ENCODE measurements at places on chromosomes 1 and 21.

DNA sequence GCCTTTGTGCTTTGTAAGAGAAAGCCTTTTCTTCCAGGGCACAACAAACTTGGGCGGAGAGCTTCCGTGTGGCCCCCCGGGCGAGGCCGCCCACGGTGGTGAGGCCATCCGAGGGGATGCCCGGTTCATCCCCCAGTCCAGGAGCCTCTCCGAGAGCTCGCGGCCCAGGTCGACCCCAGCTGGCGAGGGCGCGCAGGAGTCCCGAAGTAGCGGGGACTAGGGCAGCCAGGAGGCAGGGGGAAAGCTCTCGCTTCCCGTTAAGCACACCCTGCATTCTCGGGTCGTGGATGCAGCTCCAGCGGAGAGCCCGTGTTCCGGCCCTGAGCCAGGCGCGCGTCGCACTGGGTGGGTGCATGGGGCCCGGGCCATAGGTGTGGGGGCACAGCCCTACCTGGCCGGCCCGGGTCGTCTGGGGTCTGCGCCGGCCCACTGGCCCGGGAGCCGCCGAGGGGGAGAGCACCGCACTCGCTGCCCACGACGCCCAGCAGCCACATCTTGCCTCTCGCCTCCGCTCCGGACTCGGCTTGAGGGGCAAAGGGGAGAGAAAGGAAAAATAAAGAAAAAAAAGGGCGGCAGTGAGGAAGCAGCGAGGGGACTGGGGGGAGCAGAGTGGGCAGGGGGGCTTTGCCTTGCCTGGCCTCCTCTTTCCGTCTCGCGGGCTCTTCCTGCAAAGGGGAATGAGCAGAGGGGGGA, 1.8 kb downstream of the RNF220 start:
- no peak for DNase-seq

DNA sequence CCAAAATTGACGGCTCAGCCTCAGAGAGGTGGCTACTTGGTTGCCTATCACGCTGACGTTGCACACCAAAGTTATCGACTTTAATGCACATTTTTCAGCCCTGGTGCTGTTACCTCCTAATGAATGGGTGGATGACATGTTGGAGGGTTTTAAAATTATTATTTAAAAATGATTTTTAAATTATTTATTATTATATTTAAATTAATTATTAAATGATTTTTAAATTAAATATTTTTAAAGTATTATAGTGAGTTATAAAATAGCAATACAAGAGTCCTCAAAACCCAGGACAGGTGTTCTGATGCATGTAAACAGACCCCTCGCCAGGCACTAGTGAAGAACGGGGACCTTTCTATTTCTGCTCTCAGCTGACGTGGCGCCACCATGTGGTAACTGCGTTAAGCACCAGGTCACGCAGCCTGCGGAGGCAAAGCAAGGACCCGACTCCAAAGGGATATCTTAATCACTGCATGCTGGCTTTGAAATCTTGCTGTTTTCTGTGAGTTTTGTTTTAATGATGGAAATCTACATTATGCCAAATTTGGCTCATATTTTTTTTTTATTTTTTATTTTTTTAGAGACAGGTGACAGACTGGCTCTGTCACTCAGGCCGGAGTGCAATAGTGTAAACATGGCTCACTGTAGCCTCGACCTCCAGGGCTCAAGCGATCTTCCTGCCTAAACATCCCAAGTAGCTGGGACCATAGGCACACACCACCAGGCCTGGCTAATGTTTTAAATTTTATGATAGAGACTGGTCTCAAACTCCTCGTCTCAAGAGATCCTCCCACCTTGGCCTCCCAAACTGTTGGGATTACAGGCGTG, 22.6 kb downstream of the CASP9 start:
- DNase-seq = peak; percentile 45

- DNase-seq = no peak
Observed at GRCh38 chr1:214331827-214332423, 51.0 kb downstream of the SMYD2 start.

GRCh38 chr1:114298008-114298407, 144.3 kb upstream of the SYT6 start:
- no peak for DNase-seq

GRCh38 chr1:200653022-200653462, 16.7 kb downstream of the DDX59 start:
- DNase-seq = no peak

- DNase-seq = no peak
Observed at GRCh38 chr1:60636946-60637345, 445.4 kb upstream of the NFIA start.

GRCh38 chr1:172054172-172054571, 212.9 kb downstream of the DNM3 start:
- DNase-seq = no peak

- DNase-seq = no peak
Observed at GRCh38 chr21:42213082-42213774, 5.7 kb upstream of the ABCG1 start.

- DNase-seq = no peak
Observed at GRCh38 chr1:200925831-200926230, 31.1 kb downstream of the INAVA start.

DNA sequence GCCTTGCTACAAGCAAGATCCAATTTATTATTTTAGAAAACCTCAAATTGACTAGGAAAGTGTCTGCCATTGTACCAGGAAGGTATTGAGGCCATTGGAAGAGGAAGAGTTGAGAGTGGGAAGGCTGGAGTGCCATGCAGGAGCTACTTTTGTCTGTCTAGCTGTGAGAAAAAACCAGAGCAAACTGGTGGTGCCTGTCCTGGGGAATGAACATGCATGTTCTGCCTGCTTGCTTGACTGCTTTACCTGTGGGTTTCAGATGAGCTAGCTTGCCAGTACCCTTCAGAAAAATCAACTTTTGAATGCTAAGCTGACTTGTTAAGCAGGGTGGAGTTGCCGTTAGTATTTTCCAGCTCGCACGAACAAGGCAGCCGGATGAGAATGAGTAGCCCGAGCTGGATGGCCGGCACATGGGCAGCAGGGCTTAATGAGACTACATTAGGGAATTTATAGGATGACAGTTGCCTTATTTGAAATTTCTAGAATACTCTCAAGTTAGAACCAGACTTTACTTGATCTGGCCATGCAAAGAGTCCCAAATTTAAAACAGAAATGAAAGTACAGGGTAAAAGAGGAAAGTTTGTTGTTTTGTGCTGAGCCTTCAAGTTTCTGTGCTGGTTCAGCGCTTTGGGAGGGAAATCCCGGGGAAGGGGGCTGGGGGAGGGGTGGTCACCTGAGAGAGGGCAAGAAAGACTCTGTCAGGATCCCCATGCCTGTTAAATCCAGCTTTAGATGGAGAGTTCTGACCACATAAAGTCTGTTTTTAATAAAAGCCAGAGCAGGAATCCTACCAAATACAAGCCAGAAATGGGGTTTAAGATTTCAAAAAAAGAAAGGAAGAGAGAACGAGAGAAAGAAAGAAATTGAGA, 29.6 kb upstream of the C1orf105 start:
- DNase-seq = peak; percentile 42

DNA sequence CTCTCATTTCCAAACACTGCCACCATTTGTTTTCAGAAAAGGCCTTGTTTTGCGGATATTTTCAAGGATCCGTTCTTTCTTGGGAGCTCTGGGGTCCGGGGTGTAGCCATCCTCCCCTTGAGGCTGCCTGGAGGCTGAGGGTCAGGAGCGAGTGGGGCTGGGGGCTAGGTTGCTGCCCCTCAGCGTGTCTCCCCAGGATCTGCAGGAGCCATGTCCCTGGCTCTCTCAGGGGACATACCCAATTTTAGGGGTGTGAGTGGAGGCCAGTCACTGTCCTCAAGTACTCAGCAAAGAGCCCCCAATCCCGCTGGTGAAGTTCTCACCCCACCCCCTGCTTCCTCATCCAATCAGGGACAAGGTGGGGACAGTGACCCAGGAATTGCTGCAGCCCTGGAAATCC, 15.0 kb upstream of the PRDM16 start:
- no peak for DNase-seq

DNA sequence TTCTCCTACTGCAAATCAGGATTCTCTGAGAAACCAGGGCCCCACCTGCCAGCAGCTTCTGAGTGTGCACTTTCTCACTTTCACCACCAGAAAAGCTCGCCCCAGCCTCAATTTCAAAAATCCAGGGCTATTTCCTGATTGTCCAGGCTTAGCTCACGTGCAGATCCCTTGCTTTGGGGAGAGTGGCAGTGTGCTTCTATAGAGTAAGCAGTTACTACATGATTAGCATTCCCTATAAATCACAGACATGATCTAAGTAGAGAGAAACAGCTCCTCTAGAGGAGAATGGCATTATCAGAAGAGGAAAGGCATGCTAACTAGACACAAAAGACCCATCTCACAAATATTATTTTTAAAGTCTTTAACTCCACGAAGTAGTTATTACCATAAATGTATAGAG, 456.0 kb upstream of the PKN2 start:
- peak; percentile 6 for DNase-seq

DNA sequence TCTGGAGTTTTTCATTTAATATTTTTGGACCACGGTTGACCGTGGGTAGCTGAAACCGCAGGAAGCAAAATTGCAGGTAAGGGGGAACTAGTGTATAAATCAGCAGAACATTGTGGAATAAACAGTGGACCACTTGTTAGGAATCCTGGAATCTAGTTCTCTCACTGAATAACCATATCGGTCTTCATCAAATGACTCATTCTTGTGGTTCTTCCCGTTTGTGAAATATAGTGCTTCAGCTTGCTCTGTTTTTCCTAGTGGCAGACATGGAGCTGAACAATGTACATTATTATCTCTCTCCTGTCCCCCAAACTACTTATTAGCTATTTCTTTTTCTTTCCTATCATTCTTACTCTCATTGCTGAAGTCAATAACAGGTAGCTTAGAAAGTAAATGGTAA, 61.9 kb downstream of the HSPA13 start:
- no peak for DNase-seq

GRCh38 chr1:6510493-6510892, 19.0 kb upstream of the PLEKHG5 start:
- DNase-seq = no peak

DNA sequence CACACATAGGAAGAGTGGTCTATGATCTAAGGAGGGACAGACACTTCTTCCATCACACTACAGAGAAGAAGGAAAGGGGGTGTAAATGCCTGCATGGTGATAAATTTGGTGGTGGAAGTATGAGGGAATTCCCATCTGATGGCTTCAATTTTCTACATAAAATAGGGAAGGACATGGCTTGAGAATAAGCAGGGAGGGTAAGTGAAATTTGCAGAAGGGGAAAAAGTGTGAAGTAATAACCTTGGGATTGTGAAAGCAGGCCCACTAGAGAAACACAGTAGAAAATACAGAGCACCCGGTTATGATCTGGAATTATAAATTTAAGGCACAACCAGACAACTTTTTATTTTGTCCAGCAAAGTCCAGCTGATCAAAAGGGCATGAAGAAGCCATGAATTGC, 22.7 kb upstream of the HIVEP3 start:
- no peak for DNase-seq

- no peak for DNase-seq
Observed at GRCh38 chr1:73065339-73066041, 783.2 kb upstream of the NEGR1 start.

GRCh38 chr1:19032701-19033514, 76.4 kb upstream of the IFFO2 start:
- no peak for DNase-seq

GRCh38 chr1:31297277-31298247, 730 bp downstream of the ZCCHC17 start:
- DNase-seq = no peak

GRCh38 chr1:81801651-81802456, 1.1 kb downstream of the ADGRL2 start:
- peak; percentile 71 for DNase-seq

DNA sequence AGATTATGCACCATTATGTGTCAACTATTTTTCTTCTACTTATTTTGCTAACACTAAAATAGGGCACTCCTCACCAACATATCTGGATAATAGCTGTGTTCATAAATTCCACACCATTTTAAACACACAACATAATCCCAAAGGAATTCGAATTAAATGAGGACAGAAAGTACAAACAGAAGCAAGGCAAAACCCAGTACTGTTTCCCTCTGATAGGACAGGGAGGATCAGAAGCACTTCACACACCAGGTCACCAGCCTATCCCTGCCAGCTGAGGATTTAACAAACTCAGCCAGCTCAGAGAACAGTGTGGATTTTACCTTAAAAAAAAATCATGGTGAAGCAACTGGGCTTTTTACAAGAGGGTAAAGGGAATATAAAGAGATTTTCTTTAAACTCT, 20.0 kb downstream of the CRYZ start:
- no peak for DNase-seq

GRCh38 chr1:19313636-19313959, 1.5 kb downstream of the SLC66A1 start:
- DNase-seq = no peak

GRCh38 chr1:215583185-215583749, 16.2 kb downstream of the KCTD3 start:
- DNase-seq = no peak

GRCh38 chr1:3067671-3068563, 1.1 kb upstream of the PRDM16 start:
- no peak for DNase-seq

DNA sequence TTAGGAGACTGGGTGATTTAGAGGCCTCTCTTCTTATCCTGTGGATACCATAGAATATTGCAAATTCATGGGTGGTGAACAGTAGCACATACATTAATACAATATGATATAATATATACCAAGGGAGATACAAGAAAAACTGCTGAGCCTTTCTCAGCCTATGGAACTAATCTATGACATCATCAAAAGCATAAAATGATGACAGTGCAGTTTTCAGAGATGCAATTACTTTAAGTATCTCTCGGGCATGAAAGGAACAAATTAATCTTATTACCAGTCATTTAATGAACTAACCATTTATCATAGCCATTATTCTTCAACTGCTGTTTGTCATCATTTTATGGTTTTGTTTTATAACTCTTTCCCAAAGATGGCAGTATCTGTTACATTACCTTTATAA, 3.5 kb downstream of the CHODL start:
- DNase-seq = no peak

GRCh38 chr1:91075233-91076135, 53.6 kb upstream of the ZNF644 start:
- no peak for DNase-seq

GRCh38 chr1:110515891-110516290, 3.1 kb downstream of the KCNA10 start:
- no peak for DNase-seq

- DNase-seq = no peak
Observed at GRCh38 chr1:8649027-8649426, 168.4 kb downstream of the RERE start.

DNA sequence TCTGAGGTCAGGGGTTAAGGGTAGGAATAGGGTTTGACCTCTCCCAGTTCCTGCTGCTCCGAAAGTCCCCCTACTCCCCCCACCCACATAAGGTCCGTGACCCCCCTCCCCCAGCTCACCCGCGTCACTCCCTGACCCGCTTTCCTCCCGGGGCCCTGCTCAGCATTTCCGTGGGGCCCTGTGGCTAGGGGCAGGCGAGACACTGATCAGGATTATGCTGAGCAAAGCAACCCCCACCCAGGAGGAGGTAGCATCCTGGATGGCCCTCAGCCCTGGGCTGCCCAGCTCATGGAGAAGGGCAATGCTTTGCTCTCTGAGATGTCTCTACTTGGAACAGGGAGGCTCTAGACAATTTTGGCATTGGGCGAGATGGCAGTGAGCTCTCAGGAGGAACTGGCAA, 3.7 kb downstream of the RORC start:
- DNase-seq = no peak

All from posterior cingulate gyrus (tissue), 11 donors.